ENCODE measurements at places on chromosomes 6 and 20. TPM values are rescaled to one million over a fixed set of nuclear protein-coding genes. Genes with fewer than 3 reads are reported as not detected.

The UNC5CL gene
- total RNA-seq: 41.9 TPM

The GPR31 gene
- not detected for total RNA-seq

The ATG5 gene
- 25.7 TPM for total RNA-seq

The STK4 gene
- total RNA-seq: 20.8 TPM

The NUP43 gene
- total RNA-seq: 18.5 TPM

The RIMS4 gene
- total RNA-seq: not detected

The PROKR2 gene
- total RNA-seq: not detected

The SPATA2 gene
- total RNA-seq: 1.3 TPM

The SLC24A3 gene
- total RNA-seq: 1.8 TPM

The ANKEF1 gene
- total RNA-seq: 5.1 TPM

The PNRC1 gene
- total RNA-seq: 40.9 TPM

The DSP gene
- total RNA-seq: 74.7 TPM

The TMEM170B gene
- 9.2 TPM for total RNA-seq

The LBP gene
- 761 TPM for total RNA-seq

The DNMT3B gene
- 2.8 TPM for total RNA-seq

The TRAPPC3L gene
- total RNA-seq: 0.19 TPM

The TNFRSF21 gene
- total RNA-seq: 3.2 TPM

Data from liver (tissue), 10 donors.